OCI-M1 (cell line): ENCODE measurements at places on chromosomes 5 and 9.
A peak's percentile ranks its signal among the peaks of the same experiment; 100 is the strongest.

GRCh38 chr5:151902215-151902614 is 22.4 kb downstream of the GLRA1 start:
- DNase-seq = no peak

DNA sequence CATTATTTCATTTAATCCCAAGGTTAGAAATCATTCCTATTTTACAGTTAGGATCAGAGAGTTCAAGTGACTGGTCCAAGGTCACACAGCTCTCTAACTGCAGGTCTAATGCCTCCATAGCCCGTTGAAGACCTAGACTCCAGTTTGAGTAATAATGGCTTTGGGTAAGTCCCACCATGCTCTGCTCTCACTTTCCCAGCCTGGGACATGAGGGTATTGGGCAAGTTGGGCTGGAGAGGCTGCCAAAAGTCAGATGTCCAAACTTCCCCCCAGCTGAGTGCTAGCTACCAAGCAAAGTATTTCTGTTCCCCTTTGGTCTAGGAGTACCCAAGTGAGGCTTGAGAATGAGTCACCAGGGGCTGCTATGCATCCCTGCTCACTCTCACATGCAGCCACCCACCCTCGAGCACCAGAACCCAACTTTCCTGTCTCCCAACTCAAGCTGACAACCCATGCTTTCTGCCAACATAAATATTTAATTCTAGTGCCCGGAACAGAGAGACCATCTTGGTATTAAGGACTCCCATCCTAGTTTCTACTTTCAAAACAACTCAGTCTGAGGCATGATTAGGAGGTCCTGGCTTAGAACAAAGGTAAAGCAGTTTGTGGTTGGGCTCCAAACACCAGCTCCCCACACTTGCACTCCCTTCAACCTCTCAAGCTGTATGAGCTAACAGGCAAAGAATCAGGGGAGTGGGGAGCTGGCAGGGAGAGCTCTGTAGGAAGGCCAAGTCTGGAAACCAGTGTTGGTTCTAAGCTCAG is 236.5 kb upstream of the TRIM32 start:
- peak; percentile 41 for DNase-seq

DNA sequence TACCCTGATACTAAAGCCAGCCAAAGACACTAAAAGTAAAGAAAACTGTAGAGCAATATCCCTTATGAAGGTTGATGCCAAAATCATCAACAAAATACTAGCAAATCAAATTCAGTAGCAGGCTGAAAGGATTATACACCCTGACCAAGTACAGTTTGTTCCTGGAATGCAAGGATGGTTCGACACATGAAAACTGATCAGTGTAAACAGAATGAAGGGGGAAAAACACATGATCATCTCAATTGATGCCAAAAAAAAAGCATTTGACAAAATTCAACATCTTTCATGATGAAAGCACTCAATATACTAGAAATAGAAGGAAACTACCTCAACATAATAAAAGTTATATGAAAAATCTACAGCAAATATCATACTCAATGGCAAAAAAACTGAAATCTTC is 43.5 kb upstream of the LRRC14B start:
- DNase-seq = no peak

- DNase-seq = no peak
Measured at GRCh38 chr5:17720071-17720470, 85.8 kb downstream of the TAF11L14 start.

GRCh38 chr5:119410448-119411159 is 41.7 kb upstream of the HSD17B4 start:
- DNase-seq = no peak

DNA sequence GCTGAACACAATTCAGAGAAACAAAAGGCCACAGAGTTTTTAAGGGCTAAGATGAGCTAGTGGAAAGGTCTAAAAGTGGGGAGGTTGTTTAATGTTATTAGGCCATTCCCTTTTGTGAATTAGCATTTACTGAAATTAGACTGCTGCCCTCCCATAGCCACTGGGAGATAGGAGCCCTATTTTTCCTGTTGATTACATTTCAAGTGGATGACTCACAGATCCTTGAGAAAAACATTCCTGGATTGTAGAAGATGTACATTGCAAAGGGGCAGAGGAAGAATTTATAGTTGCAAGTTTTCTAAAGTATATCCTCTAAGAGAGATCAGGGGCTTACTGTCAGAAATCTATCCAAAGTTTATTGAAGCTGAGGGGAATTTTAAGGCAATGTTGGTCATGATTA is 367.1 kb upstream of the IZUMO3 start:
- no peak for DNase-seq

GRCh38 chr5:963673-964531 is 44.7 kb upstream of the NKD2 start:
- peak; percentile 99 for DNase-seq

GRCh38 chr9:116550696-116551436 is 136.2 kb upstream of the TRIM32 start:
- no peak for DNase-seq

GRCh38 chr5:114362197-114362976 is 517 bp downstream of the KCNN2 start:
- no peak for DNase-seq

DNA sequence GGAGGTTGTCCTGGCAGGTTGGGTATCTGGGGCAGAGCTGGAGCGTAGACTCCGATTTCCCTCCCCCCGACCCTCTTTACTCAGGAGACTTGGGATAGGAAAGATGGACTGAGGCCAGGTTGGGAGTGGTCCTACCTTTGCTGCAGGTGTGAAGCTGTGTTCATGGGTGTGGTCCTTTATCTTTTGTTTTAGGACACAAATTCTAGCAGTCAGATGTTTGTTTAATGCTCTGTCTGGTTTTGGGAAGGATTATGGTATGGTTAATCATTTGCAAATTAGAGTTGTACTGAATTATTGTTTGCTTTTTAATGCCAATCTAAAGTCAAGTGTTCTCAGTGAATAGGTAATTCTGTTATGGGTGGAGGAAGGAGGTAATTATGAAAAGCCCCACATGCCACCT is 14.1 kb upstream of the FAM120AOS start:
- DNase-seq = no peak

DNA sequence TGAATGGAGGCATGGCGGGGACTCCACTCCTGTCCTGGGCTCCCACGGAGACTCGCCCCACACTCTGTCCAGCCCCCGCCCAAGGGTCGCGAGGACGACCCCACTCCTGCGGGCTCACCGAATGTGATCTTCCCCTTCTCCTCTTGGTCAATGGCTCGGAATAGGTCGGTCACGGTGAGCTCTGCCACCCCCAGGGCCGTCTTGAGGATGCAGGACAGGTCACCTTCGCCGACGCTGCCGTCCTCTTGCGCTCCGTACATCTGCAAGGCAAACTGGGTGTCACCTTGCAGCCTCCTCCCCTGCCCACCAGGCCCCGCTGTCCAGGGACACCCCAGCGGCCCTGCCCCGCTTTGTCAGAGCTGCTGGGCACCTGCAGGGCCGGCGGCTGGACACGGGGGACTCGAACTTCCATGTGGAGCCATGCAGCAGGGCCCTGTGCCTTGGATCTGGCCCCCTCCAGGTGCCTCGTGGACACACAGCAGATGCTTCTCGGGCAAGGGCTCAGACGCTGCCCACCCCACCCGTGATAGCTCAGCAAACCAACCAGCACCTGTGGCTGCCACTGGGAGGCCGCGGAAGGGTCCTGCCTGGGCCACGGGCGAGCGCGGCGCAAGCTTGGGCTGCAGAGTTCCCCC is 21.5 kb upstream of the SLC6A3 start:
- DNase-seq = no peak

DNA sequence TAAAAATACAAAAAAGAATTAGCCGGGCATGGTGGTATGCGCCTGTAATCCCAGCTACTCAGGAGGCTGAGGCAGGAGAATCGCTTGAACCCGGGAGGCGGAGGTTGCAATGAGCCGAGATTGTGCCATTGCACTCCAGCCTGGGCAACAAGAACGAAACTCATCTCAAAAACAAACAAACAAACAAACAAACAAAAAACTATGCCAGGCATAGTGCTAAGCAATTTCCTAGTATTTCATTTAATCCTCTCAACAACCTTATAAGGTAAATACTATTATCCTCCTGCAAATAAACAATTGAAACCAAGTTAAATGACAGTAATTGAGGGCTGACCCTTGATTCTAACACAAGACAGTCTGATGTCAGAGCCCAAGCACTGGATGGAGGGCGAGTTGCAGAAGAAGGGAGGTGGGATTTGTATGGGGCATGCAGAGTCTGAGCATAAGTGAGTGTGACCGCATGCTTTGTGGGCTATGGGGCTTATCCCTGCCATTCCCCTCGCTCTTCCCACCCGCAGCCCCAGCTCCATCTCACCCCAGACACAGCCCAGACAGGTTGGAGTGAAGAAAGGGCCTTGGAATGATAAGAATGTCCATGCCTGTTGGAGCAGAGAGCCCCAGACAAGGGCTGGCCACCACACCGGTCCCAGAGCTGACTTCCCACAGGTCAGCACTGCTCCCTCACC is 24.3 kb upstream of the RPS14 start:
- DNase-seq = no peak

DNA sequence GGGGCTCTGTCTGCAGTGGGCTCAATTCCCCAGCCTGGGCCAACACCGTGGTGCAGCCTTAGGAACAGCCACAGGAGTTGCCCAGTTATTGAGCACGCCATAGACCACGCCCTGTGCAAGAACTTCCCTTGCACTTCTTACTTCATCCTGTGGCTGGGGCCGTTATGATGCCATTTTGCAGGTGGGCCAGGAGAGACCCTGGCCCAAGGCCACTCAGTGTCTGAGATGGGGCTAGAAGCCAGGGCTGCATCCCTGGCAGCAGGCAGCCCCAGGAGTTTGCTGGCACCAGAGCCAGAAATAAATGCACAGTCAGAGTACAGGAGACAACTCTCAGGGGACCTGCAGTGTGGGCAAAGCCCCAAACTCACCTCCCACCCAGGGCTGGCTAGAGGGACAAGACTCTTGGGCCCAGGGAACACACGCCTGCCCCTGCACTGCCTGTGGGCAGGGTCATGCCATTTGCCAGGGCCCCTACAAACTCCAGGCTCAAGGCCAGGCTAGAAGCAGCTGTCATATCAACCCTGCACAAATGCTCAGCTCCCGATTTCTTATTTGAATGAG is 6.7 kb downstream of the CORO2A start:
- no peak for DNase-seq

GRCh38 chr9:137564817-137565411 is 13.2 kb downstream of the MRPL41 start:
- DNase-seq = no peak

DNA sequence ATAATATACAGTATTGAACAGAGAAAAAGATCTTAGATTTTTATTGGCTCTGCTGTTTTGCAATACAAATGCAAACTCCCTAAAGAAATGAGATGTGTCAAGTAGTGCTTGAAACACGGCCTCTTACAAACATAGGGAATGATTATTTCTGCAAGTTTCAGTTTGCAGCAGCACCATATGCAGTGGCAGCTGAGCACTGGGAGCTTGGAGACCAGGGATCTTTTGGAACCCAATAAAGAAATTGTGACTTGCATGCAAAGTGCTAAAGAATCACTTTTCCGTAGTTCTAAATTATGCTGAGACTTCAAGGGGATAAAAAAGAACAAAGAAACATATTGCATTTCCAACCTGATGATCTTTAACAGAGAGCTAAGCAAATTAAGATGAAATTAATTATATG is 674.6 kb upstream of the ZNF608 start:
- DNase-seq = no peak

- DNase-seq = no peak
Measured at GRCh38 chr5:99543841-99544240, 615.0 kb upstream of the CHD1 start.

DNA sequence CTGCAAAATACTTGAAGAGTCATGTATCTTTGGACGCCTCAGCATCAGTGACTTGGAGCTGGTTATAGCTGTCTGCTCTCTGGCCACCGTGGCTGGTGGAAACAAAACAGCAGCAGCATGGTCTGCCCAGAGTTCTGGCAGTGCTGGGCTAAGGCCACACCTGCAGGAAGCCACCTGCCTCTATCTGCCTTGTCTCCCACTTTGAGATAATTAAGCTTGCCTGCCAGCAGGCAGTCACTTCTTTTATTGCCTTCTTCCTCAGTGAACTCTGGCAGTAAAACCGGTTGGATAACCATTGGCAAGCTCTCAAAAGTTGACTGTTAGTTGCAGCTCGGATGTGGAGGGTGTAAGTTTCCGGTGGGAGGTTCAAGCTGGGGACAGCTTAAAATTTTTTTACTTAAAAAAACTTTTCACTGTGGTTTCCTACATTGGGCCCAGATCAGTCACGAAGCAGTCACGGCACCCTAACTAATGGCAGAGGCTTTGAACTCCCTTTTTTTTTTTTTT is 4.9 kb downstream of the SMIM3 start:
- DNase-seq = no peak

- no peak for DNase-seq
Measured at GRCh38 chr5:137446151-137446550, 53.0 kb downstream of the SPOCK1 start.

DNA sequence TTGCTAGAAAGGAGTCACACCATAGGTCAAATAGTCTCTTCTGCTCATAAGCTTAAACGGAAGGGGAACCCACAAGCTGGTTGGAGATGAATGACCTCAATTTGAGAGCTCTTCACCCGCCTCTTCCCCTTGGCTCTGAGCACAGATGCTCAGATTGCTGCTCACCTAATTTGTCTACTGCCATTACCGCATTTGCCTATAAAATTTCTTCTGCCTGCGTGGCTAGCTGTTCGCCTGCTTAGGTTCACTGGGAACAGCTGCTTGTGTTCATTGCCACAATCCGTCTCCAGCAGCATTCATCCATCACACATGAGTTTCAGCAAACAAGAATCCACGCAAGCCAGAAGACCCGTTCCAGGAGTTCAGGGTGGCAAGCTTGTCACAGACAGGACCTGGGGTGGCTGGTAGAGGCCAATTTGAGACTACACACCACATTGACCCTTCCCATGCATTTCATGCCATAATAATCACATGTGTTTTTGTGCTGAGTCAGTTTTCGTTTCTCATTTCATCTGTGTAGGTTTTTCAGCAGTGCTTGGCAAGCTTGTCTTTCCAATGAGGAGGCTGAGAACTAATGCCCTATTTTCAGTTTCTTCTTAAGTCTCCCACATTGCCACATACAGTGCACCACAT is 50.2 kb upstream of the DNAH5 start:
- no peak for DNase-seq

- no peak for DNase-seq
Measured at GRCh38 chr5:168674893-168675482, 95.8 kb upstream of the PANK3 start.

DNA sequence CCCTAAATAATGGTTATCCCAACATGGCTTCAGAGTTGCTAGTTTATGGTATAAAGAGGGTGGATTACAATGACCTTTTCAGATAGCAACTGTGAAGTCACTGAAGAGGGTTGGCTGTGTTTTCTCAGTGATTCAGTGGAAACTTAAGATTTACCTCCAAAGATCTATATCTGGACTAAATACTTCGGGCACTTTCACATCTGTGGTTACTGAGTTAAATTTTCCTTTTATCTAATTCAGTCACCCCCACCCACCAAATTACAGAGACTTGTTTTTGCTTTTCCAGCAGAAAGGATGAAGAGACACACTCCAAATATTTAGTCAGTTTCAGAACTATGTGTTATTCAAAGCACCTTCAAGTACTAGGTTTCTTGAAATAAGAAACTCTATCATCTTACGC is 573.2 kb downstream of the CCDC171 start:
- no peak for DNase-seq

- no peak for DNase-seq
Measured at GRCh38 chr5:116938488-116938887, 363.9 kb upstream of the SEMA6A start.

GRCh38 chr9:24041160-24041690 is 215.2 kb upstream of the ELAVL2 start:
- DNase-seq = no peak

- no peak for DNase-seq
Measured at GRCh38 chr9:109419531-109419930, 78.6 kb downstream of the PTPN3 start.
